Hematopoietic multipotent progenitor cell treated with erythropoietin and hydrocortisone succinate and interleukin-3 and kit ligand, for 8 days (in vitro differentiated cells): ENCODE measurements at places on chromosomes 3 and 15.
A peak's percentile ranks its signal among the peaks of the same experiment; 100 is the strongest.

DNA sequence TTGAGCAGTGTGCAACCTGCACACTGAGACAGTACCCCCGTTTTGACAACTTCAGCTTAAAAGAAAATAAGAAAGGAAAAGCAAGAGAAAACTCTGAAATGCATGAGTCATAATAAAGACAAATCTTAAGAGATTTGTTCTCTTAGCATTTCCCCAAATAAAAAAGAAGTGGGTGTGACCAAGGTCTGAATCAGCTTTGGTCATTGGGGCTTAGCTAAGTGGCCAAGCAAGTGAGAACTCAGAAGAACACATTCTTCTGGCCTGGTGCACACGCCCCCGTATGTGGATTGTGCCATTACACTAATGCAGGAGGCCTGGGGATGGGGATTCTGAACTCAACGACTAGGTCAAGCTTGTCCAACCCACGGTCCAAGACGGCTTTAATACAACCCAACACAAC is 56.9 kb upstream of the PDZRN3 start:
- DNase-seq: no peak

GRCh38 chr15:81924729-81925128 is 121.1 kb downstream of the MEX3B start:
- DNase-seq: no peak

DNA sequence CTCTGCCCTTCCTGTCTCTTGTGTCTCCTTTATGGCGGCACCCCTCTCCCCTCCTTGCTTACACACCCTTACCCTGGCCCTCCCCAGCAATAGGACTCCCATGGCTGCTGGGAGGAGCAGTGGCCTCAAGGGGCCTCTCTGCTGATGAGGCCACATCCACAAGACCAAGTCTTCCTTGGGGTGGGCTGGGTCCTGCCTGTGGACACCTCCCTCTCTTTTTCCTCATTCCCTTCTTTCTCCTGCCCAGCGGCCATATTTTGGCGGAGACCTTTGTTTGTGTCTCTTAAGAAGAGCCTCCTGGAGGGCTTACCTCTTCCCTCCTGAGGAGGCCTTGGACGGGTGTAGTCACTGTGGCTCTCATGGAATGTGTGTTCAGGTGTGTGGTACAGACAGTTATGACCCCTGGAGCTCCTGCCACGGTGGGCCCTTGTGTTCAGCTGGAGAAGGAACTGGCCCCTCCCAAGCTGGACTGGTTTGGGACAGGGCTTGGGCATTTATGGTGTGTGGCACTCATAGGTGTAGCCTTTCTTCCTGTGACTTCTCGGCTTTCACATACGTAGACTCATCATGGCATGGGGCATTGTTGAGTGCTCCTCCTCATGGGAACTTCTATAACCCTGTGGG is 56.6 kb upstream of the APEH start:
- no peak for DNase-seq

- DNase-seq: no peak
Observed at GRCh38 chr15:97196048-97197014, 764.2 kb upstream of the ARRDC4 start.

DNA sequence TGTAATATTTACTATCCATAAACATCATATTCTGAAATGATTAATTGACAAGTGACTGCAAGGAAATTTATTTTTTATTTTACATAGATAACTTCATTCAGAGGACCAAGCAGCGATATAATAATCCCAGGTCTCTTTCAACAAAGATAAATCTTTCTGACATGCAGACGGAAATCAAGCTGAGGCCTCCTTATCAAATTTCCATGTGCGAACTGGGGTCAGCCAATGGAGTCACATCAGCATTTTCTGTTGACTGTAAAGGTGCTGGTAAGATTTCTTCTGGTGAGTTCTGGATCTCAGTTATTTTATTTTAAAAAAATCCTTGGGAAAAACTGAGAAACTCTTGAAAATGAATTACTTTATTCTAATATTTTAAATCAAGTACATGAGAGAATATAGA is 23.3 kb downstream of the SEC22A start:
- DNase-seq: no peak

- DNase-seq: no peak
Observed at GRCh38 chr3:72474775-72475174, 373.5 kb downstream of the SHQ1 start.

GRCh38 chr3:158057666-158058065 is 48.6 kb downstream of the SHOX2 start:
- DNase-seq: no peak

DNA sequence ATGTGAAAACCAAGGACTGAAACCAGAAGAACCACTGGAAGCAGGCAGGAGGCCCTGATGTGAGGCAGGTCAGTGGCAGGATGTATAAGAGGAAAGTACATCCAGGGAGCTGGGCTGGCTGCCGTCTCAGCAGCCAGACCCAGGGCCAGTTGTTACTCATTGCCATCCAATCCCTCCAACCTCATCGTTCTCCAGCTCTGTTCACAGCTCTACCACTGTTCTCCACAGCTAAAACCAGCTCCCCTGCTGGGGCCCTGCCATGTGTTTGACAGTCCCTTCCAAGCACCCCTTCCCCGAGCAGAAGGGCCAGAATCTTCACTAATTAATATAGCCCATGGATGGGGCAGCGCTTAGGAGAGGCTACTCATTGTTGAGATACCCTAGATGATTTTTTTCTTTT is 206.6 kb downstream of the MECOM start:
- no peak for DNase-seq

DNA sequence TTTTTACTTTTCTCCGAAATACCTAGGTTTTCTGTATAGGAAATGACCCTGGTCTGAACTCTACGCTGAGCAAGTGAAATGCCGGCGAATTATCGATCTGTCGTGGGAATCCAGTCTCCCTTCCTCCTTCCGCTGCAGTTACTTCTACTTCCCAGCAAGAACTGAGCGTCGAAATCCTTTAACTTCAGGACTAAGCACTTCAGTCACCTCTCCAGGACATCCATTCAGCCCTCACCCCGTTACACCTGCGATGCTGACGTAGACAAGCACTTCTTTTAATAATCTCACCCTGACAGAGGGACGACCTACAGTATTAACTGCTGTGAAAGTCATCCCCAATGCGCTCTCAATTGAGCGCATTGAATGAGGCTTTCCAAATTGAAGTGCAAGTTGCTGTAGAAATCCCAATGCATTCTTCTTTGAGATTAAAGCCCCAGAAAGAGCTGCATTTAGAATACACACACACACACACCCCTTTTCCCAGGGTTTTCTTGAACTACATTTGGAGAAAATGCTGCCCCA is 1.3 kb downstream of the TOP2B start:
- DNase-seq: peak; percentile 45

GRCh38 chr3:150242220-150242936 is 165.7 kb upstream of the TSC22D2 start:
- DNase-seq: no peak

DNA sequence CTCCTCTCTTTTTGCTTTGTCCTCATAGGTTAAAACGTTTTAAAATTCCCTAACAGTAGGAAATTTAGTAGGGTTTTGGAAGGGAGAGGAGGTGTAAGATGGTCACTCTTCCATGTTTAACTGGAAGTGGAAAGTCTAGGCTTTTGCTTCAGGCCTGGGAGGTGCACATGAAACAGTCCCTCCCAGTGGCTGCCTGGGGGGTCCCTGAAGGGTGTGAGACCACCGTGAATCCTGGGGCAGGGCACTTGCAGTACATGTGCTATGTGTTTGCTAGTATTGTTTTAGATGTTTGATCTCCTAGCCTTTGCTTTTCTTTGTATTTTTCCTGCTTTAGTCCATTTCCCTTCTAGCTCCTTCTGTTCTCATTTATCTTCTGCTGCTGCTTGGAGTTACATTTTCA is 178.5 kb downstream of the THSD4 start:
- DNase-seq: no peak

DNA sequence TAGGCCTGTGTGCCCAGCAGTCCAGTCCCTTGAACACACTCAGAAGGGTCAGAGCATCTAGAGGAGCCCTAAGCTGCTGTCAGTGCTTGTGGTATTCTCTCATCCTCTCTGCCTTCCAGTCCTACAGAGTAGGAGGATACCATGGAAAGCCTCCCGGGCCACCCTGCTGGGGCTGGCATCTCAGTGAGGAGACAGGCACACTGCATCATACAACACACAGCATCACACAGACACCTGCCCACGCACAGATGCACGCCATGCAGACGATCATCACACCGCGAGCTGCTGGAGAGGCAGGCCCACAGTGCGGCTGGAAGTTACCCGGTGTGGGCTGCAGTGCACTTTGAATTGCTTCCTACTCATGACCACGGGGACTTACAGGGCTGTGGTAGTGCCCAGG is 15.2 kb downstream of the GABRA5 start:
- DNase-seq: no peak
